ENCODE measurements at places on chromosomes 11 and 22.

DNA sequence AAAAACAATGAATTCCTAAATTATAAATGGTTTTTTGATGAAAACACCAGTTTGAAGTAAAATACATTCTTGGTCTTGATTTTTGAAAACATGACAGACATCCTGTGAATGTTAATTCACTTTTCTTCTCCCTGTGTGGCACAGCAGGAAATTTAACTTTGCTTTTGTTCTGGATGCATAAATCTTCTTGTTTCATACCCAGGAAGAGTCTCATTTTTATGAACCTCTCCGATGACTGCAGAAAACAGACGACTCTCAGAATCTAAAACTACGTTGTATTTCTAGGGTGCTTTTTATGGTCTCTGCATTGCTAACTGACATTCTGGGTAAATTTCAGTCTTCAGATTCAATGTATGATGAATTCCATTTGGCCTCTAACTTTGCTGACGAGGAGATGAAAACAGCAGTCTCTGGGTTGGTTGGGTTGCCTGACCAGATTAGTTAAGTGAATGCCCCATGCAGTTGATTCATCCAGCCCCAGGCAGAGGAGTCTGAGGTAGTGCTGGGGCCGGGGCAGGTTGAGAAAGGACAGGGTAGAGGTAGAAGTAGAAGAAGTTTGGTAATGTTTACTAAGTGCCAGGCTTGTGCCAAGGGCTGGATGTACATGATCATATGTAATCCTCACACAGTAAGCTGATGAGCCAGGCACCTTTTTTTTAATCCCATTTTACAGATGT, 20.1 kb downstream of the TCP11L1 start:
- DNase-seq = no peak

- peak; percentile 17 for DNase-seq
These were observed 24.0 kb downstream of the TCP11L1 start for GRCh38 chr11:33063326-33063881.

- no peak for DNase-seq
These were observed 10.8 kb downstream of the ARAP1 start for GRCh38 chr11:72741429-72741833.

DNA sequence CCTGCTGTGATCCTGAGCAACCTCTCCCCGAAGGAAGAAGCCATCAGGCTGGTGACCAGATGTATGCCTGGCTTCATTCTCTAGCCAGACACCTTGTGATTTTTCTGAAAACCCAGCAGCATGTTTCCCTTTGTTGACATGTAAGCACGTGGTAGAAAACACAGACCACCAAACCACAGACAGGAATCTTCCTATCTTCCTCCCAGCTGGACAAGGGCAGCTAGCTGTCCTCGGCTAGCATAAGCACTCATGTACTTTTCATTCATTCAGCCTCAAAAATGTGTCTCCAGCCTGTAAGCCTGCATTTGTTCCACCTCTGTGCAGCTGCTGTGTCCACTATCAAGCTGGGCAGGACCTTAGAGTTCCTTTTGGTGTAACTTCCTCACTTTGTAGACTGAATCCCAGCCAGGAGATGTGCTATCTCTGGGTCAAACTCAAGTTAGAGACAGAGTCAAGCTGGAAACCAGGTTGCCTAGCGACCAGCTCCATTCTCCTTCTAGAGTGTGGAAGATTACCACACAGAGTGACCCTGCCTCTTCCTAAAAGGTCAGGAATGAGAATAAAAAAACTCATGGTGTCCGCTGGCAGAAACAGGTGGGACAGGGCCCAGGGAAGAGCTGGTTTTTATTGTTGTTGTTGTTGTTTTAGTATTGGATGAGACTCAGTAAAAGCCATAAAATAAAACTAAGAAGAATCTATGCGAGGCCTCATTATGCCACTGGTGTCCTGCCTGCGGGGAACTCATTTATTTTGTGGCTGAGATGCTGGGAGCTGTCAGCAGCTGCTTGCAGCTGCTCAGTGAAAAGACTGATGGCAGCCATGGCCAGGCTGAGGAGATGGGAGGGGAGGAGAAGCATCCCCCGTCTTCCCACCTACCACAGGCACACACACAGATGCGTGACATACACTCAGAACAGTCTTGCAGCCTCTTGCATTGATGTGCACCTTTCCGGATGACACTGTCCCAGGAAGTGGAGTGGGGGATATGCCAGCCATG, 7.4 kb upstream of the CLMP start:
- DNase-seq = no peak

DNA sequence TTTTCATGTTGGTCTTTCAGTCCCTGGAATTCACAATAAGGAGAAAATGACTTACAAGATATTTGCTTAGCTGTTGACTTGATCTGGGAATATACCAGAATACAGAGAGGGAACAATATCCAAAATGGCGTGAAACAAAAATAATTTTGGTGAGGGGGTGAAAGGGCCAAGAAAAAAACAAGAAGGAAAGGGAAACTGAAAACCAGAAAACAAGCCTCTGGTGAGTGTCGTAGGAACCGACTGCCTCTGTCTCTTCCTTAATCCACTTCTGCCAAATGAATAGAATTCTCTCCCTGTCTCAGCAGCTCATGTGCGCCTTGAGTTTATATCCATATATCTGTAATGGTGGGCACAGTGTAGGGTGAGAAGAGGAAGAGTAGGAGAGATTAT, 367.6 kb downstream of the ETS1 start:
- no peak for DNase-seq

- DNase-seq = peak; percentile 16
These were observed 1.3 kb upstream of the PATZ1 start for GRCh38 chr22:31347251-31348008.

- peak; percentile 4 for DNase-seq
These were observed 1995.6 kb upstream of the RAG2 start for GRCh38 chr11:38593649-38594048.

DNA sequence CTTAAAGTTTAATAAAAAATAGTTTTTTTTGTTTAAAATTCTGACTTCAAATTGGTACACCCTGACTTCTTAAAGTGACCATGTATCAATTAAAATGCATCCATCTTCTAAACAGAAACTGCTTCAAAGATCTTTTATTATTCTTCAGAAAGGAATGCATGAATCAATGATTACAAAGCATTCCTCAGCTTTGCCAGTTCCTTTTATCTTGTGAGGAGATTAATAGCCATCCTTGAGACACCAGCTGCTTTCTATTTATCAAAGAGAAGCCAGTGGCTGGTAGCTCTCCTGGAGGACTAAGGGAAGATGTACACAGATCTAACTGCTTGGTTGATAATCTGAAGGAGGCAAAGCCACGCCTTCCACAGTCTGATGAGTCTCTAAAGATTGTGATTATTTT, 2222.5 kb downstream of the LRRC4C start:
- DNase-seq = no peak

GRCh38 chr11:72670041-72670440, 4.2 kb downstream of the PDE2A start:
- no peak for DNase-seq

GRCh38 chr11:10537600-10537999, 3.4 kb downstream of the RNF141 start:
- DNase-seq = no peak

DNA sequence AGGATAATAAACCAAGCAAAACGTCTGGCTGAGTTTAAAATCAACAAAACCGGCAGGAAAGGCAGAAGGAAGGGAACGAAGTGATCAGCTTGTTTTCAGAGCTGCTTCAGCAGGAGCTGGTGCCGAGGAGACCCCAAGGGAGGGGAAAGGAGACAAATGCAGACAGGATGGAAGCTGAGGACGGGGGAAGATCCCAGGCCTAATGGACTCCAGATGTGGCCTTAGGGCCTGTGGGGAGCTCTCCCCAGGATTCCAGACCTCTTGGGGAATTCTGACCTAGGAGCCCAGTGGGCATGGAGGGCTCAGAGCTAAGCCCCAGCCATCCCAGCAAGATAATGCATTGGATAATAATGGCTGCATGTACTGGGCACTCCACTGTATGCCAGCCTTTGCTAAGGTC, 211.4 kb upstream of the NARS2 start:
- no peak for DNase-seq

DNA sequence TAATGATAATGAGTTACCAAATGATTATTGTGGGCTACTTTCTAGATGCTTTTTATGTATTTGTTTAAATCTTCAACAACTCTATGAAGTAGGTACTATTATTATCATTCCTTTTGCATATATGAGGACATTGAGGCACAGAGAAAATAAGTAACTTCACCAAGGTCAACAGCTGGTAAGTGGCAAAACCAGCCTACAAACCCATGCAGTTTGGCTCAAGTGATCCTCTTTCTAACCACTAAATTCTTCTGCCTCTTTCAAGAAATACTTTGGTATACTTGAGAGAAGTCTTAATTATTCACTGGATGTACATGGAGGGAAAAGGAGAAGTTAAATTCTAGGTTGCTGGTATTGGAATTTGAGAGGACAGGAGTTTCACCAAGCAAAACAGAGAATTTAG, 495.2 kb upstream of the CADM1 start:
- DNase-seq = no peak

- DNase-seq = no peak
These were observed 392.0 kb upstream of the KIRREL3 start for GRCh38 chr11:127392575-127392974.

GRCh38 chr11:47353978-47354774, 1.7 kb upstream of the MYBPC3 start:
- DNase-seq = no peak

- peak; percentile 24 for DNase-seq
These were observed 1252.7 kb downstream of the BRD1 start for GRCh38 chr22:48574776-48575617.

DNA sequence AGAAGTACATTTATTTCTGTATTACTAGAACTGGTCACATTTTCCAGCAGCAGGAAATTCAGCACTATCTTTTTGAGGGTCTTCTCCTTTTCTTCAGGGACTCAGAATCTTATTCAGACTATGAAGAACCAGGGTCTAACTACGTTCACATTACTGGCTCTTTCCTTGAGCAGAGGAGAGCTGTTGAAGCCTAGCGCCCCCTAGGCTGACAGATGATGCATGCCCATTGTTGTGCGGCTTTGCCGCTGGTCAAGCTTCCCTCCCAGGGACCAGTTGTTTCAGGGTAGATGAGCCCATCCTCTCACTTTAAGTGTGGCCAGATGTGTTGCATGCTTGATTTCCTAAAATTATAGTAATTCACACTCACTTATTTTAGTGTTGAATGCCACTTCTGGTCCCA, 168.2 kb upstream of the PDGFD start:
- no peak for DNase-seq

GRCh38 chr11:64788321-64789215, 10.2 kb upstream of the SF1 start:
- DNase-seq = no peak

DNA sequence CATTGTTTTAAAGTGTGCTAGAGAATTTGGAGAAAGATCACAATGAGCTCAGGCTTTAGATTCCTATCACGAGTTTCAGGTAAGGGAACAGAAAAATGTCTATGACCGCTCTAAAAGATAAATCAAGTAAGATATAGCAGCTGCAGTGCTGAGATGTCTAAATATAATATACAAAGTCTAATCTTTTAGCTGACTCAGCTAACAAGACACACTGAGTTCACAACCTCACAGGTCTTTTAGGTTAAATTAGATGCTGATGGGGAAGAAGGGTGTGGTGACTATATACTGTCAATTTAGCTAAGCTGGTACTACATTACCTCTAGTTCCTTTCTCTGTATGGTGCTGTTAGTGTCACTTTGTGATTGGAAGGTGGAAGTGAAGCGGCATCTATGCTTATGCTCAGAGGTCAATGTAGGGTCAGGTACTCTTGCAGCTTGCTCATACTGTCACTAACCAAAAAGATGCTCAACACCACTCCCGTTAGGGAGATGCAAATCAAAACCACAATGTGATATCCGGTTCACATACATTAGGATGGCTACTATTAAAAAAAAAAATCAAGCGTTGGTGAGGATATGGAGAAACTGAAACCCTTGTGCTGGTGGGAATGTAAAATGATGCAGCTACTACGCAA, 283.5 kb downstream of the SWAP70 start:
- no peak for DNase-seq

GRCh38 chr11:122723106-122723505, 67.6 kb downstream of the UBASH3B start:
- DNase-seq = no peak

GRCh38 chr11:61794579-61794978, 1.9 kb downstream of the FEN1 start:
- DNase-seq = no peak

- DNase-seq = no peak
These were observed 54.5 kb upstream of the ZBTB44 start for GRCh38 chr11:130369141-130369691.

GRCh38 chr11:33507967-33508366, 192.7 kb downstream of the C11orf91 start:
- peak; percentile 11 for DNase-seq

- DNase-seq = no peak
These were observed 17.3 kb upstream of the EIF3D start for GRCh38 chr22:36546092-36546804.

DNA sequence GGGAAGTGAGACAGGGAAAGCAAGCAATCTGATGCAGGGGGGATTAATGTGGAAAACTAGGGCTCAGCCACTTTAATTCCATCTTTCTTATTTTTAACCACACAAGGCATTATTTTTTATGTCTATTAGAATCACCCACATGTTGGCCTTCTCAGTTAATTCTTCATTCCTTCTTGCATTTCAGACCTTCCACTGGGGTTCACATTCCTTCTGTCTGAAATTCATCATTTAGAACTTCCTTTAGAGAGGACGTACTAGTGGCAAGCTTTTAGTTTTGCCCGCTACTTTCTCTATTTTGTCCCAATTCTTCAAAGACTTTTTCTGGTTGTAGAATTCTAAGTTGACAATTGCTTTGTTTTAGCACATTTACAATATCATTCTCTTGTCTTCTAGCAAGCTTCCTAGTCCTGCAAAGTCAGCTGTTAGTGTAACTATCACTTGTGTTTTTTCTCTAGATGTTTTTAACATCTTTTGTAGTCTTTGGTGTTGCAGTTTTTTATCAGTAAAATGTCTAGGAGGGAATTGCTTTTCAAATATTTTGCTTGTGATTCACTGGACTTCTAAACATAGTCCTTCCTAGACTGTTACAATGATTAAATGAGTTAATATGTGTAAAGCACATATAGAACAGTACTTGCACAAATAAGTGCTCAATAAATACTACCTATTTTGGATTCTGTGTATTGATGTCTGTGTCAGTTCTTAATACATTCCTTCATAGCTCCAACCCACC, 5.5 kb upstream of the NNMT start:
- no peak for DNase-seq

DNA sequence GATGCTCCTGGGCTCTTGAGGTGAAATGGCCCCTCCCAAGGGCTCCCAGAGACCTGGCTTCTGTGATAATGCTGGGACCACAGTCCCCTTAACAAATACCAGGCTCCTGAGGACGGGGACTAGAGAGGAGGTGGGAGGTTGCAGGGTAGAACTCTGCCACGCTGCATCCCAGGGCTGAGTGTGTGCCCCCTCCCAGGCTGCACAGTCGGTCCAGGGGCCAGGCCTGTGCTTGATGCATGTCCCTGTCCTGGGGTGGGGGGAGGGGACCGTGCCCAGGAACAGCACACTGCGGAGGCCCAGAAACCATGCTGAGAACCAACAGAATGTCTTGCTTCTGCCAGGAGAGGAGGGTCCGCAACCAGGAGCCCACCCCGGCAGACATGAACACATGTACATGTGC, 9.3 kb downstream of the CSF2RB start:
- DNase-seq = no peak

GRCh38 chr11:120197977-120198376, 12.9 kb upstream of the OAF start:
- no peak for DNase-seq

- DNase-seq = no peak
These were observed 10.5 kb downstream of the GRK2 start for GRCh38 chr11:67276781-67277230.

GRCh38 chr22:44848791-44849420, 96.5 kb downstream of the ARHGAP8 start:
- DNase-seq = no peak

GRCh38 chr11:57674251-57674650, 6.3 kb downstream of the ZDHHC5 start:
- DNase-seq = no peak

- DNase-seq = no peak
These were observed 80.2 kb downstream of the PRR5L start for GRCh38 chr11:36376009-36376887.

All from fibroblast of skin of left biceps (primary cell).